ENCODE measurements at places on chromosomes 16 and 17. TPM values are rescaled to one million over a fixed set of nuclear protein-coding genes. Genes with fewer than 3 reads are reported as not detected.

Gene CBFB
- total RNA-seq, result 125 TPM

Gene LLGL2
- not detected for total RNA-seq

Gene ITGA2B
- total RNA-seq, result not detected

DNA sequence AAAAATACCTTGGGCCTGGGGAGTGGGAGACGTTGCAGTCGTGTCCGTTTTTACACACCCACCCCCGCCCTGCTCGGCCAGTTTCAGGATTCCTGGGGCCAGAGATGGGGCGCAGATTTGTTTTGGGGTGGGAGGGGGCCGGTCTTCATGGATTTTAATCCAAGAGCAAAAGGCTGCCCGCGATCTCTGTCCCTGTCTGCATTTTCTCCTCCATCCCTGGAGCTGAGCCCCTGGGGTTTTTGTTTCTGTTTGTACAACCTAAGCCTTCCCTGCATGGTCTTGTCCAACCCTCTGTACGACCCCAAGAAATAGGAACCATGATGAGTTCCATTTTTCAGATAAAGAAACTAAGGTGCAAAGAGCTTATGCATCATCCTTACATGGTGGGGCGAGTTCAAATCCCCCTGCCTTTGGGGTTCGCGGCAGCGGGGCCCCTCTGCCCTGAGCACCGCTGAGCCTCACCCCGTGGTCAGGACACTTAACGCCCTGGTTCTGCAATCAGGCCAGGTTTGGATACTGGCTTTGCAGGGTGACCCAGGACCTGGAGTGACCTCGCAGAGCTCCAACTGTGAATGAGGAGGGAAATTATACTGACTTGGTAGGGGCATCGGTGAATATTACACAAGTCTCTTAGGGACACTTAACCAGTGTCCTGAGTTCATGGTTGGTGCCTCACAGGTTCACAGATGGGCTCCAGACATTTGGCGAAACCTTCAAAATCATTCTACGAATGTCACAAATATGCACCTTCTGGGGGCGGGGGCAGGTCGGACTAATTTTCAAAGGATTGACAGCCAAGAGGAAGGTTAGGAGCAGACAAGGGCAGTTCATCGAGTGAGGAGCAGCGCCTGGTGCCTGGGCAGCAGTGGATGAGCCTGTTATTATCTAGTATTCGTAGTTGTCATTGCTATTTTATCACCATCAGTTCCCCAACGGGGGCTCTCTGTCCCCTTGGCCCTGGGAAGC, 4.1 kb upstream of the FOXF1 start:
- no peak for DNase-seq

DNA sequence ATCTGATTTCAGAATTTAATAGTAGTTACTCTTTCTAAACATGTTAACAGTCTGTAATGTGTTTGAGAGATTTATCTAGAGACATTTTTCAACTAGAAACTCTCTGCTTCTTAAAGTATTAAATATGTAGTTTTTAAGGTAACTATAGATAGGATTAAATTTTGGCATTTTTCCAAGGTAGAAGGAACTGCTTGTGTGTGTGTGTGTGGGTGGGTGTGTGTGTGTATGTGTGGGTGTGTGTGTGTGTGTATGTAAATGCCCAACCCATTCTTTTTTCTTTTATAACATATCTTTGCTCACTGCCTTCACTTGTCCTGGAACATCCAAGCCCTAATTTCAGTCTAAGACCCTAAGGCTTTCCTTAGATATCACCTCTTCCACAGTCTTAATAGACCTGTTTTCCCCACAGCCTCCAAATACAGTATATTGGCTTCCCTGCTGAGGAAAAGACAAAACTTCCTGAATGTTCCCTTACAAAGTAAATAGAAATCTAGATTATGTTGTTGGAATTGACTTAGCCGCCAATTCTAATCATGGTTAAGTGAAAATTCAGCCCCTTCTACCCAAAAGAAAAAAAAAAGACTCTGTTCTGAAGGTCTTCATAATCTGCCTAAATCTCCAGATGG, 33.5 kb downstream of the NUP93 start:
- DNase-seq, result no peak

DNA sequence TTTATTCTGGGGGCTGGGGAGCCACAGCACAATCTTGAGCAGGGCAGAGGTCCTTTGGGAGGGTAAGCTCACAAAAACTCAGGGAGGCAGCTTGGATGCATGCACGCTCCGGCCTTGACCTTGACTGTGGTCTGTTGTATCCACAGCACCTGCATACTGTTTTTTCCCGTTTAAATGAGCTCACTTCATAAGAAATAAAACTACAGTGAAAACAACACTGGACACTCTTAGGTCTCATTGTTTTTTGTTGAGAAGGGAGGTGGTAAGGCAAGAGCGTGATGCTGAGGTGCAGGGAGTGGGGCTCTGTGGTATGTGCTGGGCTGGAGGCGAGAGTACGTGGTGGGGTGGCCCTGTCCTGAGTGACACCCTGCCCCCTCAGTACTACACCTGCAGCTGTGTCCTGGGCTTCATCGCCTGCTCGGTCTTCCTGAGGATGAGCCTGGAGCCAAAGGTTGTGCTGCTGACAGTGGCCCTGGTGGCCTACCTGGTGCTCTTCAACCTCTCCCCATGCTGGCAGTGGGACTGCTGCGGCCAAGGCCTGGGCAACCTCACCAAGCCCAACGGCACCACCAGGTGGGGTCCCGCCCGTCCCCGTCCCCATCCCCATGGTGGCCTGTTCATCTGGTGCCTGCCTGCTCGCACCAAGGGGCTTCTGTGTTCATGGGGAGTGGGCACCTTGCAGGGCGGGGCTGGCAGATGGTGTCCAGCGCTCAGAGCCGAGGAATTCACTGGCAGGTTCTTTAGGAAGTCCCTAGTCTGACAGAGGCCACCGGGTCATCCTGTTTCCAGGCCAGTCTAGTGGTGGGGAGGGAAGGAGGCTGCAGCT, 44.2 kb downstream of the ADCY7 start:
- no peak for DNase-seq

DNA sequence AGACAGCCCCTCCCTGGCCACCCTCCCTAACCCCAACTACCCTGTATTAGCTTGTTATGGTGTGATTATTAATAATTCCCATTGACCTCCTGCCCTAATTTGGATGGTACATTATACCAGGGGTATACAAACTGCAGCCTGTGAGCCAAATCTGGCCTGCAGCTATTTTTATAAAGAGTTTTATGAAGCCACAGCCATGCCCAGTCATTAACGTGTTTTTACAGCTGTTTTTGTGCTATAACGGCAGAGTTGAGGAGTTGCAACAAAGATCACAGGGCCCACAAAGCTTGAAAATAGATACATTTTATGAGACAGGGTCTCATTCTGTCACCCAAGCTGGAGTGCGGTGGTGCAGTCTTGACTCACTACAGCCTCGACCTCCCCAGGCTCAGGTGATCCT, 6.0 kb downstream of the METTL22 start:
- no peak for DNase-seq
